ENCODE measurements at places on chromosomes 12 and 14.

DNA sequence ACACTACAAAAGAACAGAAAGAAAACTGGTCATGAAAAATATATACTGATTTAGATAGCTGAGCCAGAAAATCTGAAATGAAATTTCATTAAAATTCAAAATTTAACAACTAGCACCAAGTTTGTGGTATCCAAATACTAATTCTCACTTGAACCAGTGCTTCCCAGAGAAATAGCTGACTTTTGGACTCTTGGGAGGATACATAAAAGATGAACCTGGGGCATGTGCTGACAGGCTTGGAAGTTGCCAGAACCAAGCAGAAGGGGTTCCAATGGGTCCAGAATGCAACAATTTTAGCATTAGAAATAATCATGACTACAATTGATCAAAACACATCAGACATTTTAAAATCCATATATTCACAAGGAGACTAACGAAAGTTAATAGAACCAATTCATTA is 175.0 kb downstream of the MDGA2 start:
- DNase-seq, result no peak

DNA sequence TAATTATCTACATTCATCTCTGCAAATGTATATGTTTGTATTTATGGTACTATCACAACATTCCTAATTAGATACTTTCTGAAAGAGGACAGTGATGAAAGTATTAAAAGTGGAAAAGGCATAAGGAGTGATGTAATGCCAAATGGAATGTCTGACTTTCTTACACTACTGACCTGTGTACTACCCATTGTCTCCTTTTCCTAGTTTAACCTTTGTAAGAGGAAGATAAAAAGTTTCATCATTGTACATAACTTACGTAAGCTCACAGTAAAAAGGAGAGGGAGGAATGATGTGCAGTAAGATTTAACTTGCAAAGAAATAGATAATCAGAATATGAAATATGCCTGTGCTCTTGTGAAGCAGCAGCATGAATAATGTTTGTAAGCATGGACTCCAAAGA is 55.9 kb downstream of the SOX5 start:
- no peak for DNase-seq

DNA sequence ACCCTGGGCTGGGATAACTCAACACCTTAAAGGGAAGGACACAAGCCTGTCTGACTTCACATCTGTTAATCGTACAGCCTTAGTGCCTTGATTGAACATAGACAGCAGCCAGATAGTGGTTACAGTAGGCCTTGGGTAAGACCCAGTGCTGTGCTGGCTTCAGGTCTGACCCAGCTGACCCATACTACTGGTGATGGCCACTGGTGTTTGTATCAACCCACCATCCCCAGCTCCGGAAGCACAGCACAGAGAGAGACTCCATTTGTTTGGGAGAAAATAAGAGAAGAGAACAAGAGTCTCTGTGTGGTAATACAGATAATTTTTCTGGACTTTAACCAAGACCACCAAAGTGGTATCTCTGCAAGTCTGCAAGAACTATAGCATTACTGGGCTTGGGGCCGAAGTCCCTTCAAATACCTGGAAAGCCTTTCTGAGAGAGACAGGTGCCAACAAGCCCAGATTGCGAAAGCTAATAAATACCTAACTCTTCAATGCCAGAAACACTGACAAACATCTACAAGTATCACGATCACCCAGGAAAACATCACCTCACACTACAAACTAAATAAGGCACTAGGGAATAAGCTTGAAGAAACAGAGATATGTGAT is 330.1 kb upstream of the GARIN2 start:
- no peak for DNase-seq

DNA sequence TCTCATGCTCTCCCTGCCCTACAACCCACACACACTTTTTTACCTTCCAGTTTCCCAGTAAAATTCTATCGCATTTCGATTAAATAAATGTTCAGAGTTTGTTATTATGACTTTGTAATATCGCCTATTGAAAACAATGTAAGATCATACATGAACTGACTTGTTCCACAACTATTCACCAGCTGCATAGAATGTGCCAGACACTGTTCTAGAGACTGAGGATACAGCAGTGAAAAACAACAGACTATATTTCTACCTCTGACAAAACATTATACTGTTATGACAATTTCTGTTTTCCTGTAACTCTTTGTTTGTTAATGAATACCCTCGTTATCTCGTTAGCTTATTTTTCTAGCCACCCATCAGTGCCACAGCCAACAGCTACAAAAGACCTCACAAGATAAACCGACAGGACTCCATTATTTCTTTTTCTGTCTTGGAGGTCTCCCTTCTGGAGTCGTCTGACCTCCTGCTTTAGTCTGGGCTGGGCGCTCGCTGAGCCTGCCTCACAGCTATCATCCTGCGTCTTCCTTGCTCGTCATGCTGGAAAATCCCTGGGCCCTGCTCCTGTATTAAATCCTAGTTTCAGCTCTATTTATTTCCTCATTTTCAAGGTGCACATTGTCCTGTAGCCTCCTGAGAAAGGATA is 498.9 kb downstream of the DIO2 start:
- no peak for DNase-seq

DNA sequence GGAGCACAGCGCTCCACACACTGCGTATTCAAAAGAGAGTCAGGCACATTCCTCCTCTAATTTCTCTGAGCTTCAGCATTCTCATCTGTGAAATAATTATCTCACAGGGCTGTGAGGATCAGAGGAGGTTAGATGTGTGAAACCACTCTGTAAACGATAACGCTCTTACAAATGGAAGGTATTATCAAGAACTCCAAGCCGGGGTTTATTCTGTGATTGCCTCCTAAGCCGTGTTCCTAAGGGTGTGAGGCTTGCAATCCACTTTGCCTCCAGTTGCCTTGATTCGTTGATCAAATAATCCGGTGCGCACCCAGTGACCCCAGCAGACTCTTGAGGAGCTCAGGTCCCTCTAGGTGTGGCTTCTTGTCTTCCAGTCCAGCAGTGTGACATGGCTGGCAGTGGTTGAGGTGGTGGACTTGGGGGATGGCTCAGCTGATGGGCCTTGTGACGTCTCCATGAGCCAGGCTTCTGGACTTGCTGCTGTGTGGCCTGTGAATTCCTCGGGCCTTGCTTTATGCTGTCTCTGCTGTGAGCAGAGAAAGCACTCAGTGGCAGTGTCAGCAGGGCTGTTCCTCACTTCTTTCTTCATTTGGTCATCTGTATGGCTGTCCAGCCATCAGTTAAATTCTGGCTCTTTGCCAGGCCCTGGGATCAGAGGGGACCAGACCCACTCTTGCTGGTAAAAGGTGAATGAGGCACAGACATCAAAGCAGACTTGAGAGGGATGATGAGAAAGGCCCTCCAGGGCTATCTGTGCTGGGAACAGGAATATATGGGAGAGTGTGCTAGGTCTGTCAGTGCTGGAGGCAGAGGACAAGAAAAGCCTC is 71.0 kb downstream of the SLC25A47 start:
- DNase-seq, result no peak

DNA sequence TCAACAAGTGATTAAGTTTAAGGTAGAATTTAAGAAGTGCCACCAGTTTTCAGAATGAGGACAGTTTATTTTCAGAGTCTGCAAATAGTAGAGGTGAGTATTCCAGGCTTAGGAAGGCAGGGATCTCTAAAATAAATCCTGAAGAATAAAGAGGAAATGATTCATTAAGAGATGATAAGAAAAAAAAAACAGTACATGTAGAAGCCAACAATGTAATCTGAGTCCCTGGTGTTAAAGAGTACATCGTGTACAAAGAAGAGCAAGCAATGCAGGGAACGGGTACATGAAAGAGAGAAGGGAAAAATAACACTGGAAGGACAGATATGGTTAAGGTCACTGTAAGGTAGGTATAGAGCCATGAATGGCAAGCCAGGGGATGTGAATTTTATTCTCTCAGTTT is 95.2 kb upstream of the FOXG1 start:
- no peak for DNase-seq
